ENCODE measurements at places on chromosomes 5 and 9. TPM values are rescaled to one million over a fixed set of nuclear protein-coding genes. Genes with fewer than 3 reads are reported as not detected.

The NOXA1 gene
- polyA plus RNA-seq: 15.9 TPM

- DNase-seq: no peak
Observed at GRCh38 chr9:112316258-112316943, 17.0 kb downstream of the PTBP3 start.

The NAIP gene
- polyA plus RNA-seq: 30.7 TPM

DNA sequence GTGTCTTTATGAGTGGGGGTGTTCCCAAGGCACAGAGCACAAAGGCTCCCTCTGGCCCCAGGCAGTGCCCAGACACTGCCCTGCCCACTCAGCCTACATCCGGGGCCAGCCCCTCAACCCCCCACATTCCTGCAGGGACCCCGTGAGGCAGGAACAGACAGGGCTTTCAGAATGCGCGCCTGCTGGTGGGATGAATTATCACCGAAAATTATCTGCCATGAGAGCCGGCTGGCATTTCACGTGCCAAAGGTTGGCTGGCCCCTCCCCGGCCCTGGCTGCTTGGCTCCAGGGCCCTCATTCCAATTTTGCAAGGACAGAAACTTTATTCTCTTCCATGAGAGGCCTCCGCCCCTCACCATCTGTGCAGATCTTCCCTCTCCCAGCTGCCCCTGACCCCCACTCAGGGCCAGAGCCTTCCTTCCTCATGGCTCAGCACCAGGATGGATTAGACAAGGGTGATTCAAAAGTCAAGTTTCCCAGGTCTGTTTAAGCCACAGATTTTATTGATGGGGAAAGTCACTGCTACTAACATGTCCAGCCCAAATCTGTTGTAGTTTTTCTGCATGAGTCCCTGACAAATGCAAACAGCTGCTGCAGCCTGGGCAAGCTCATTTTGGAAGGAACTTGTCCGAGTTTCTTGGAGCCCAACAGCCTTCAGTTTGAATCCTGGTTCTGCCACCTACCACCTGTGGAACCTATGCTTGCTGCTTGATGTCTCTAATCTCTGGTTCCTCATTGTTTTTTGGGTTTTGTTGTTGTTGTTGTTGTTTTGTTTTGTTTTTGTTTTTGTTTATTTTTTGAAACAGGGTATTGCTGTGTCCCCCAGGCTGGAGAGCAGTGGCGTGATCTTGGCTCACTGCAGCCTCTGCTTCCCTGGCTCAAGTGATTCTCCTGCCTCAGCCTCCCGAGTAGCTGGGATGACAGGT lies 32.3 kb upstream of the WDR38 start:
- DNase-seq: no peak

The ATP10B gene
- polyA plus RNA-seq: 0.46 TPM

GRCh38 chr5:143148771-143149170 lies 254.7 kb downstream of the NR3C1 start:
- DNase-seq: no peak

The PLAC8L1 gene
- 0.76 TPM for polyA plus RNA-seq

GRCh38 chr9:99594056-99594780 lies 227.5 kb upstream of the NR4A3 start:
- no peak for DNase-seq

DNA sequence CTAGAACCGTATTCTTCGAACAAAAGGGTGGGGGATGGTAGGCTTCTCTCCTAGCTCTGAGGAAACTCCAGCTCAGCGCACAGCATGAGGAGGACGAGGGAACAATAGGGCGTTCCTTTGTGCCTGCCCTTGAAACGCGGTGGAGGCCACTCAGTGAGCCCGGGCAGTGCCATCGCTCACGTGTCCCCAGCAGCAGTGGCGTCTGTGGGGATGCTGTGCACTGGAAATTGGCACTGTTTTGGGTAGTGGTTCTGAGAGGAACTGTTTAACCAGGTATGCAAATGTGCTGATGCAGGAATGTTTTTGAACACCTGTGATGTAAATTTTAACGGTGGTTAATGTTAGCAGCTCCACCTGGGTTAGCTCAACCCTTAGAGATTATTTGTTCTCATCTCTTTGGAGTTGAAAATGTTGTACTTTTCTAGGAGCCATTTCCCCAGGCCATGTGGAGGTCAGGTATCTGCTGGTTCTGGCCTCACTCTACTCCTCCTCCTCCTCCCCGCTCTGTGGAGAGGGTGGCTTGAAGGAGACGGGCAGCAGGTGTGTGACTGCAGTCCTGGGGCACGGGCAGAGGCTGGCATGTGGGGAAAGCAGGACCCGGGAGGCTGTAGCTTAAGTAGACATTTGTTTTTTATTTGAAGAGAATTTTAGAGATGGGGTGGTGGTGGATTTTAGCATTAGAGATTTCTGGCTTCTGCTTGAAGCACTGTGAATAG lies 48.3 kb downstream of the EHMT1 start:
- DNase-seq: no peak

DNA sequence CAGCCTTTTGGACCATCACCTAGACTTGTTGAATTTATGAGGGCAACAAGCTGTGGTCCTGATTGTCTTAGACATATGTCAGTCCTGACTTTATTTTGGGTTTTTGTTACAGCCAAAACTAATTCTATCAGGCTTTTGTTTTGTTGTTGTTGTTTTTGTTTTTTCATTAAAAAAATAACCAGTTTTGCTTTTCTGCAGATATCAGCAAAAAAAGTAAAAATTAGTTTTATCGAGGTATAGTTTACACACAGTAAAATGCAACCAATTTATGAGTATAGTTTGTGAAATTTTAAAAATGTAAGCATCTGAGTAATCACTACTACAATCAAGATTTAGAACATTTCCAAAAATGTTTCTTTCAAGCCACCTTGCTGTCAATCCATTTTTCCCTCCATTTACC lies 48.9 kb downstream of the WDR70 start:
- DNase-seq: no peak

DNA sequence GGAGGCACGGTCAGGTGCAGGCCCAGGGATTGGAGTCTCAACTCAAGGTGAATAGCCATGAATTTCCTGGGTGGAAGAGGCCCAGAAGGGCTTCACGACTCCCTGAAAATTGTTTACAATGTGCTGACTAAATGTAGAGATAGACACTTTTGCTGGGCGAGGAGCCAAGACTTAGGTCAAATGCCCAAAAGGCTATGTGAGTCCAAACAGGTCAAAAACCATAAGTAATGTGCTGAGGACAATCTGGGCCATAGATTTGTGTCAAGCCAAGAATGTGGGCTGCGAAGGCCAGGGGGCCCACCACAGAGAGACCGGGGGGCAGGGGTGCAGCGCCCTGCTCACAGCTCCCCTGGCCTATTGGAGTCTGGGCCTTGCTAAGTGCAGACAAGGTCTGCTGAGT lies 197.8 kb downstream of the HSPA4 start:
- DNase-seq: no peak

DNA sequence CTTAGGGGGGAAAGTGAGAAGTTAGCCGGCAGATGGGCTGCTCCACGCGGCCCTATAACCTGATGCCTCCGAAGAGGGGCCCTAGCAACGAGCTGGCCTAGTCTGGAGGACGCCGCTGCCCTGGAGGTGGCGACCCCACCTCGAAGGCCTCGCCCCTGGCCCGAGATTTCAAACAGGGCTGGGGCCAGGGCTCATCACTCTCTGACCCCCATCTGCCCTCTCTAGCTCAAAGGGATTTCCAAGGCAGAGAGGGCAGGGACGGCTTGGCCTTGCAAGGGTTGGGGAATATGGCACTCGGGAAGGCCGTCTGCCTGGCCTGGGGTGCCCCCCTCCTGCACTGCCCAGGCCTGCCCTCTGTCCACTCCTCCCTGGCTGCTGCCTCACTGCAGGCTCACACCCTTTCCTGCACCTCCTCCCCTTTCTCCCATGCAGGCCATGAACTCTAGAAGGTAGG lies 25.5 kb upstream of the TIFAB start:
- no peak for DNase-seq

GRCh38 chr9:20139763-20140290 lies 351.0 kb upstream of the SLC24A2 start:
- no peak for DNase-seq

DNA sequence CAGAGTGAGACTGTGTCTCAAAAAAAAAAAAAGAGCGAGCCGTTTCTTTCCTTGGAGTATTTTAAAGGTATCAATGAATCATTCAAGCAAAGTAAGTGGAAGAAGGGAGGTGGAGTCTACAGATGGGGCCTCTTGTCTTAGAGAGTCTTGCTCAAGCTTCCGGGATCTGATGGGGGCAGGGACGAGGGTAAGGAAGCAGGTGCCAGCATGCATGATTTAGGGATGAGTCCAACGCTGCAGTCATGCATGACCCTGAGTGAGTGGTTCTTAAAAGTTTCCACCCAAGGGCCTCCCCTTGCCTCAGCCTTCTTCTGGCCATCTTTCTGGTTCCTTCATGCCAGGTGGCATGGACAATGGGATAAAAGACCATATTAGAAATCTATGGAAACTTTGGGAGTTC lies 79.6 kb downstream of the MYO10 start:
- no peak for DNase-seq

- no peak for DNase-seq
Observed at GRCh38 chr5:39902626-39903025, 477.8 kb upstream of the DAB2 start.

The PCDHGA7 gene
- 2.5 TPM for polyA plus RNA-seq

GRCh38 chr9:74771672-74772071 lies 116.0 kb downstream of the TRPM6 start:
- DNase-seq: no peak

DNA sequence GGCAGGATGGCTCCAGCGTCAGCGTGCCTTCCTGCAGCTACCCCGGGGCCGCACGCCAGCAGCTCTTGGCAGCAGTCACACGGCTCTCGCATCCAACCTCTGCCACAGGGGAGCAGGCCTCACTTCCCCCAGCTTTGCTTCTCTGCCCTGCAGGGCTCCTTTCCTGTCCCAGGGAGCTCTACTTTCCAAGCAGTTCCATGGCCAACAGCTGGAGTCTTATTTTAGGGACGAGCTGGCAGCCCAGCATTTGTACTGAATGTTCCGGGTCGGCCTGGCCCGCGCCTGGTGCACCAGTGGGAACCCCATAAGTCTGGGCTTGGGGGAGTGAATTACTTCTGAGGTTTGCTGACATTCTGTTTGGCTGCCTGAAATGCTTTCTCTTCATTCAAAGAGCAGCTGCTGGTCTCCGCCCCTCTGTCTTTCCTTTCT lies 34.6 kb downstream of the GADD45G start:
- no peak for DNase-seq

The DPYSL3 gene
- 44.1 TPM for polyA plus RNA-seq
